B cell (primary cell): ENCODE measurements at places on chromosomes 11 and 22. TPM values are rescaled to one million over a fixed set of nuclear protein-coding genes. Genes with fewer than 3 reads are reported as not detected.
A peak's percentile ranks its signal among the peaks of the same experiment; 100 is the strongest.

- DNase-seq: no peak
Measured at GRCh38 chr11:14894657-14895598, 2.9 kb upstream of the CYP2R1 start.

- DNase-seq: peak; percentile 87
Measured at GRCh38 chr11:75576499-75576918, 14.5 kb downstream of the SERPINH1 start.

GRCh38 chr11:45481026-45481425 is 184.4 kb downstream of the CHST1 start:
- DNase-seq: no peak

DNA sequence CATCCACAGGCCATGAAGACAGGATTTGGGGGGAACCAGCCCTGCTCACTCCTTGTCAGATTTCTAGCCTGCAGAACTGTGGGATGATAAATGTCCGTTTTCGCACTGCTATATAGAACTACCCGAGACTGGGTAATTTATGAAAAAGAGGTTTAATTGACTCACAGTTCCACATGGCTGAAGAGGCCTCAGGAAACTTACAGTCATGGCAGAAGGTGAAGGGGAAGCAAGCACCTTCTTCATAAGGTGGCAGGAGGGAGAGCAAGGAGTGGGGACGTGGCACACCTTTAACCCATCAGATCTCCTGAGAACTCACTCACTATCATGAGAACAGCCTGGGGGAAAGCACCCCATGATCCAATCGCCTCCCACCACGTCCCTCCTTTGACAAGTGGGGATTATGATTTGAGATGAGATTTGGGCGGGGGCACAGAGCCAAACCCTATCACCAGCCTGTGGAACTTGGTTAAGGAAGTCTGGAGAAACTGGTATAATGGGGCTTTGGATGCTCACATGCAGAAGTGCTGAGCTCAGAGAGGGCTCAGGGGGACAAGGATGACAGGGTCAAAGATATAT is 50.7 kb downstream of the MYEOV start:
- DNase-seq: no peak

- DNase-seq: no peak
Measured at GRCh38 chr11:120750647-120751549, 239.3 kb downstream of the GRIK4 start.

DNA sequence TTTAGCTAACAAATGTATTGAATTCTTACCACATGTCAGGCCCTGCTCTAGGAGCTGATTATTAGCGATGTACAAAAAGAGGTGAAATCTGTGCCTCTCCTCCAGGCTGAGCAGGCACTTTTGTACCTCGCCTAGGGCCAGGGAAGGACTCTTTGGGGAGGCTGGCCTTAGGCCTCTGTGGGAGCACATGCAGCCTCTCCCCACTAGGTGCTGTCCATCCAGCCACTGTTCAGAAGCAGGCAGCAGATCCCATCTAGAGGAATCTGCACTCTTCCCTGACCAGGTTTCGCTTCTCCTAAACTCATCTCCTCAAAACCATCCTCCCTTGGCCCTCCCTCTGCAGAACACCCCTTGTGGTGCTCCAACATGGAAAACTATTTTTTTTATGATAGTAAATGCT is 51.9 kb upstream of the WT1 start:
- DNase-seq: peak; percentile 5

- DNase-seq: no peak
Measured at GRCh38 chr11:24932110-24933000, 435.5 kb downstream of the LUZP2 start.

DNA sequence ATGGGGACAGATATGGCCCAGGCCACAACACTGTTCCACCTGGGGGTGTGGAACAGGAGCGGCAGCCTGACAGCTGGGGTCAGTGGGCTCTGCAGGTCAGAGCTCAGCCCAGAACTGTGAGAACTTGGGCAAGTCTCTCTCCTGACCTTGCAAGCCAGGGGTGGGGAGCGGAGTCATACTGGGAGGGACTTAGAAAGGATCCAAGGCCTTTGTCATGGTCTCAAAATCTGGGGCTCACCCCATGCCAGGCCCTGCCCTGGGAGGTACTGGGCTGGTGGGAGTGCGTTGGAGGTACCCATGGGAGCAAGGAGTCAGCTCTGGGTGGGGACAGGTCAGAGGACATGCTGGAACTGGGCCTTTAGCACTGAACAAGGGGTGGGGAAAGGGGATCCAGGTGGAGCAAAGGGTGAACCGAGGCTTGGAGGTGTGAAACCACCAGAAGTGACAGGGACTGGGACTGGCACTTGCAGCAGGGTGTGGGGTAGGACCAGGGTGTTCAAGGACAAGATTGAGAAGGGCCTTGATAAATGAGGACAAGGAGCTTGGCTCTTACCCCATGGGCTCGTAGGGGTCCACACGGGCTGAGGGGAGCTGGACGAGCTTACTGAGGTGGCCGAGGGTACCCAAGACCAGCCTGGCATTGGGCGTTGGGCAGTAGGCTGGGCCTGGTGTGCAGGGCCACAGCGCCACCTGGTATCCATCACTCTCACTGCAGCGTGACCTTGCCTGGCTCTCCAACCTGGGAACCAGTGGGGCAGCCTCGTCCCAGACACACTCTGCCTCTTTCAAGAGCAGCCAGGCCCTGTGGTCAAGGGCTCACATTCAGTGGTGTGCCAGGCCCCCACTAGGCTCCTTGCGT is 7.4 kb upstream of the PMM1 start:
- peak; percentile 52 for DNase-seq

DNA sequence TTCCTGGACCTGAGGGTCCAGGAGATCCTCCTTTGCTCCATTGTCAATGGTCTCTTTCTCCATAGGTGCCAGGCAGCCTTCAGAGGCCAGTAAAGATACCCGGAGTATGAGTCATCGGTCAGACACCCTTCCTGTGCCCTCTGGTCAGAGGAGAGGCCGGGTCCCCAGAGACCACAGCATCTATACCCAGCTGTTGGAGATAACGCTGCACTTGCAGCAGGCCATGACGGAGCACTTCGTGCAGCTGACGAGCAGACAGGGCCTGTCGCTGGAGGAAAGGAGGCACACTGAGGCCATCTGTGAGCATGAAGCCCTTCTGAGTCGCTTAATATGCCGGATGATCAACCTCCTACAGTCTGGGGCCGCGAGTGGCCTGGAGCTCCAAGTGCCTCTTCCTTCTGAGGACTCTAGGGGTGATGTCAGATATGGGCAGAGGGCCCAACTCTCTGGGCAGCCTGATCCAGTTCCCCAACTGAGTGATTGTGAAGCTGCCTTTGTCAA is at the start of gene ACCSL:
Gene ACCSL, plus strand, starts transcription at position 51 of the 501 bp plus-strand sequence. Its CDS starts 56 bp downstream, at position 107.
- DNase-seq: no peak

- no peak for DNase-seq
Measured at GRCh38 chr11:72634016-72634415, 40.2 kb downstream of the PDE2A start.

GRCh38 chr11:35523331-35523768 is 2.1 kb downstream of the PAMR1 start:
- no peak for DNase-seq

DNA sequence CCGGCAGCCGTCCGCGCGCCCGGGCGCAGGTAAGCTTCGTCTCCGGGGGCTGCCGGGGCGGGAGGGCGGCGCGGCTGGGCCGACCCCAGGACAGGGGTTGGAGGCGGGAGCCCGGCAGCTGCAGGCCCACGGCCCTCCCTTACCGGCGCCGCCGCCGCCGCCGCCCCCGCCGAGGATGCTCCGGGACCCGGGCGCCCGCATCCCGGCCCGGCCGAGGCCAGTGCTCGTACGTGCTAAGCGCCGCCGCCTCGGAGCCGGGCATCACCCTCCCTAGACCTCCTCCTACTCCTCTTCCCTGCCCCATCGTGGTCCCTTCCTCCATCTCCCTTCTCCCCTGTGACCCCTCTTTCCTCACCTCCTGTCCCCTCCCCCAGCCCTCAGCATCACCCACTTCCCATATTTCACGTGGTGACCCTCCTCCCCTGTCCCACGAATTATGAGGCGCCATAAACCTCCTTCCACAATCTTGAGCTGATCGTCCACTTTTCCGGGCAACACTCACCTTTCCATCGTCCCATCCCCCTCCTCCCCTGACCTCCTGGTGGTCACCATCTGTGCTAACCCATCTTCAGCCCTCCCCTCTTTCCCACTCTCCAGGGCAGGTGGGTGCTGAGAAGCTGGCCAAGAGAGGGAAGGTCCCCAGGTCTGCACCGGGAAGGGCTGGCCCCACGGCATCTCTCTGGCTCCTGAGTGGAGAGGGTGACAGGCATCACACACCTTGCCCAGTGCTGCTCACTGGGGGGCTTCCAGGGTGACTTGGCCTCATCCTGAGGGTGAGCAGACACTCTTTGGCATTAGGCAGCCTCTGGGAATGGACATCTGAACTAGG is 612 bp downstream of the ASPHD2 start:
- peak; percentile 54 for DNase-seq

- no peak for DNase-seq
Measured at GRCh38 chr11:71198141-71198822, 54.1 kb downstream of the SHANK2 start.

DNA sequence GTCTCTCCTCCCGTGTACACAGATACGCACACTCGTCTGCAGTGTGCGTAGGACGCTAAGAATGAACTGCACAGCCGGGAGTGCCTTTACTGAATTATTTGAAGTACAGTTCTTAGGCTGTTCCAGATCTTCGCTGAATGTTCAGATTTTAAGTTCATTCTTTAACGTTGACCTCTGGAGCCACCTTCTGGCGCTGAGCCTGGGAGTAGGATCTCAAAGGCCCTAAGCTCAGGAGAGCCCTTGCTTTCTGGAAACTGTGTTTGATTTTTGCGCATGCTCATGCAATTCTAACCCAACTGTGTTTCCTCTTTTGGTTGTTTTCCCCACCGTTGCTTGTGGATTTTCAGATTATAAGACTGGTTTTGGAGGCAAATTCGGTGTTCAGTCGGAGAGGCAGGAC is 22.8 kb downstream of the CTTN start:
- DNase-seq: no peak

- DNase-seq: peak; percentile 53
Measured at GRCh38 chr11:10454878-10455631, at the start of gene AMPD3. TSS of gene AMPD3 (plus strand) at chr11:10455264. CDS start at chr11:10461520, 6,256 bp downstream.

DNA sequence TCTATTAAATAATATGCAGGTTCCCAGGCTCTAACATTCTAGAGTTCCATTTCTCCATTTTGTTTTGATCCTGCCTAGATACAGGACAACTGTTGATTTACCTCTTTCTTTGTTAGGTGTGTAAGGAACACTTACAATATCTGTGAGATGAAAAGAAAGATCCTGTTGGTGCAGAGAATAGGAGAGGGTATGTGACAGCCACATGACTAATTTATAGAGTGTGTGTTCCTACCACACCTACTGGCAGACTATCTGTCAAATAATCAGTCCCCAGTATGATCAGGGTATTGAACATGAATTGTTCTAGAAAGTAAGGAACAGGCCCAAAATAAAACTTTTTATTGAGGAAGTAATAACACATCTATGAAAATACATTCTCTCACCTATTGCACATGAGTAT is 10.2 kb downstream of the MMP10 start:
- no peak for DNase-seq

GRCh38 chr11:27266125-27266524 is 96.9 kb downstream of the CCDC34 start:
- no peak for DNase-seq

GRCh38 chr11:6156628-6157359 is 13.3 kb downstream of the OR52B2 start:
- no peak for DNase-seq

DNA sequence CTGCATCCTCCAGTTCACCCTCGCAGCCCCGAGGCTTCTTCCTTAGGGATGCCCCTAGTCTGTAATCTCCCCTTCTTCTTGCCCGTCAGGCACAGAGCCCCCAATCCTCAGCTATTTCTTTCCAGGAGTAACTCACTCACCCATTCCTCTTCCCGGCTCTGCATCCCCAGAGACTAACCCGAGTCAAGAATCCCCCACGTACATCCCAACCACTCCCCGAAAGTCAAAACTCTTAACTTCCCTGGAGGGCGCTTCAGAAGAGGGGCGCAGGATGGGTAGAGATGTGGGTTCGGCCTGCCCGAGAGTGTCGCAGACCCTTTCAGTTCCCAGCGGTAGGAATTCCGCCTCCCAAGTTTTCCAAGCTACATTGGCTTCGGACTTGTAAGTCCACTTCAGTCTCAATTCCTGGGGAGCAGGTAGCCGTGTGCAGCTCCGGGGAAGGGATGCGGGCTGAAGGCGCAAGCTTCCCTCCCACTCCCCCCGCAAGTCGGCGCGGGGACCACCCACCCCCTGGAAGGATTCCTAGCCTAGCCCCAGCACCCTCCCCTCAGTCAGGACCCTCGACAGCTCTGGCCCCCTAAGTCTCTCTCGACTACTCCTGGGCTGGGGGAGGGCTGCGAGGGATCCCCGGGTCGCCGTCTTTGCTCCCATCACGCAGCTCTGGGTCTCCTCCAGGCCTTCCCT is 871 bp downstream of the BDNF start:
- peak; percentile 8 for DNase-seq

Gene ASPHD2
- total RNA-seq: 7.3 and 8.0 TPM in 2 replicates

Gene MS4A6A
- total RNA-seq: 0.34 and 0.80 TPM in 2 replicates

Gene CASP5
- 0.29 TPM in 1 of 2 replicates, not detected in the other for total RNA-seq

Gene KDM4D
- 0.44 and 0.73 TPM in 2 replicates for total RNA-seq

Gene MB
- not detected in 2 replicates for total RNA-seq

Gene LDHAL6A
- 0.27 TPM in 1 of 2 replicates, not detected in the other for total RNA-seq

Gene ABCC8
- total RNA-seq: 0.17 and 1.1 TPM in 2 replicates

Gene FAM227A
- total RNA-seq: 0.57 and 1.1 TPM in 2 replicates

Gene ANKK1
- 0.89 and 1.1 TPM in 2 replicates for total RNA-seq
